ENCODE measurements at places on chromosomes 3 and 15.

- no peak for DNase-seq
Observed at GRCh38 chr3:141341536-141341935, 26.8 kb upstream of the ZBTB38 start.

DNA sequence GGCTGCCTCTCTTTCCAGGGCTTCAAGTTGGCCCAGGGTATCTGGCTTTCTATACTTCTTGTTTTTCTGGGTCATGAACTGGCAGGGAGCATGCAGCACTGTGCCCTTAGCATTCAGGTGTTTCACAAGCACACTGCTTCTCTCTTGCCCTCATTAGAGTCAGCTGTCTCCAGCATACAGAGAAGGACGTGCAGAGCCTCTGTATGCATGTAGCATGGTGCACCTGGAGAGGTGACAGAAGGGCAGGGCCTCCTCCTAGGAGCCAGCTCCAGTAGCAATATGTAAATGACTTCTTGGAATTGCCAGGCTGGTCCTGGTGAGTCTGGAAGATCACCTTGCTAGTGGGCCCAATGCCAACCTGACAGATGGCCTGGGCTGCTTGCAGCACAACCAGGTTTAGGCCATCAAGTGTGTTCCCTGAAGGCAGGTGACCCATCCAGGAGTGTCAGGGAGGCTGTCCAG, 44.8 kb upstream of the ATP2C1 start:
- peak; percentile 88 for DNase-seq

GRCh38 chr3:27880969-27881892, 159.1 kb upstream of the EOMES start:
- no peak for DNase-seq

DNA sequence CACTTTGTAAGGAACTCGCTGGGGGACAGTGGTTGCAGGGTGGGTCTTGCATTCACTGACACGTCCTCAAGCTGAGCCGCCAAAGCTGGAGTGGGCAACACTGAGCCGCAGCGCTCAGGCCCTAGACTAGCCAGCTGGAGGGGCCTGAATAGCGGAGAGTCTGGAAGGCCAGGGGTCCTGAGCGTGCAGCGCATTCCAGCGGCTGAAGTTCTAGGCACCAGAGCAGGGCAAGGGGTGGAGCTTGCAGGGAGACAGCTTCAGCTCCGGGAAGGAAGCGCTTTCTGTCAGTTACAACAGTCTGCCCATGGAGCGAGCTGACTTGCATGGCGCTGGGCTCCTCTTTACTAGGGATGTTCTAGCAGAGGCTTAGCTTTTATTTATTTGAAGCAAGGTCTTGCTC, 2.7 kb downstream of the MAP6D1 start:
- no peak for DNase-seq

DNA sequence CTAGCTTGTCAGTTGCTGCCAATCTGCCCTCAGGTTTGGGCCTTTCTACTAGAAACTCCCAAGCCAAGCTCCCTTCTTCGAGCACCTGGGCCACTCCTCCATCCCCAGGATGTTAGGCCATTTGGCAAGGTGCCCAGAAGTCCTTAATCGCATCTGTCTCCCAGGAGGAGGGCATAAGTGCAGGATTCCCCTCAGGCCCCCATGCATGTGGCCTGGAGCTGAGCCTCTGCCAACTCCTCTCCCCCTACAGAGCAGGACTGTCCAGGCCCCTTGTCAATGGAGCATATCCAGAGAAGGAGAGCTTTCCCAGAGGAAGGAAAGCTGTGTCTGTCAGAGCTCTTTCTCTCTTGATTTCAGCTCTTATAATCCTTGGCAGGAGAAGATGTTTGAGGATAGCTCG, 182.6 kb upstream of the ROPN1 start:
- no peak for DNase-seq

DNA sequence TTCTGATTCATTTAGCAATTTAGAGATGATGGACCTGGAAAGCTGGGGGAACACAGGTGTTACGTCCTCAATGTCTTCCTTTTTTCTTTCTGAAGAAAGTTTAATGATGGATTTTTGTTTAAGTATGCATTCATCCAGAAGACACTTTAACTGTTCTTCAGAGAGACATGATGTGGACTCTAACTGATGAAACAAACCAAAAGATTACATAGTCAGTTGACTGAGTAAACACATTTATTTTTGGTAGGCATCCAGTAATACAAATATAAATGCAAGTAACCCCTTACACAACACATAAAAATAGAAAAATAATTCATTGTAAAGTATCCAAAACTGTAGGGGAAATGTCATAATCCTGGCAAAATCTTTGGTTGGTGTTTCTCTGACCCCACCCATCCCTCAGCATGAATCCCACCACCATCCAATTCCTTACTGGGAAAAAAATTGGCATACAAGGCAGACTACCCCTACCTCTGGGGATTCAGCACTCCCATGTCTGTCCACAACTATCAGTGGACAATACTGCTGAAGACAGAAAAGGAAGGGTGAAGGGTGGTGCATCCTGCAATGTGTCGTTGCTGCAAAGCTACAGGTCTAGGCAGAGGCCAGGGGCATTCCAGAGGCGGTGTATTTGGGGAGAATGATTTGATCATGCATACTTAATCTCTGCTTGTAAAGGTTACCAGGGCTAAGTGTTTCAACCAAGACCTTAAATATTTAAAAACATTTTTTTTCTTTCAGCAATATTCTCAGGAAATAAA, 37.4 kb downstream of the THBS1 start:
- DNase-seq: no peak

DNA sequence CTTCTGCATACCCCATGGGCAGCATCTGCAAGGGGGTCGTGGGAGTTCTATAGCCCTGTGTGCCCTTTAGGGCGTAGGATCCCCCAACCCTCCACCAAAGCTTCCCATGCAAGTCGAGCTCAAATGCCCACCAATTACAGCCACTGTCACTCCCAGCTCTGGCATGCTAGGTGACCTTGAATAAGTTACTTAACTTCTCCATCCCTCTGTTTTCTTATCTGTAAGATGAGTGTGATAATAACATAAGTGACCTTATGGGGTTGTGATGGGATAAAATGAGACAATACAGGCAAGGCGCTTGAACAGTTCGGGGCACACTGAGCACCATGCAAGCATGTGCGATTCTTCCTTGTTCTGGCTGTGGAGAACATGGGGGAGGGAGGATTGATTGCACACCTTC, 74.8 kb upstream of the POMGNT2 start:
- no peak for DNase-seq

- no peak for DNase-seq
Observed at GRCh38 chr3:73324203-73325155, 263.0 kb downstream of the EBLN2 start.

DNA sequence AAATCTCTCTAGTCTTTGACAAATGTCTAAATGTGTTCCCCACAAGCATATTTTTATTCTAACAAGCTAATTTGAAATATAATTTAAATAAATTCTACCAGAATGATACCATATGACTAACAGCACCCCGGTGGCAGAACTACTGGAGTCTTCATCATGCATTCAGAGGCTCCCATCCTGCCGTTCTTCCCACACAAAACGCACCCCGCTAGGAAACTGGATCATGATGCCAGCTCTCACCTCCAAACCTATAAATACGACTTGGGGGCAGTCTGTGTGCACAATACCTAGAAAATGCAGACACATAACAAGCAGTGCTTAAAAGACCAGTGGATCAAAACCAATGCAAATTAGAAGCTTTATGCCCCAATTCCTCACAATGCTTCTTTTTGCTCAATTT, 8.5 kb downstream of the HOMER2 start:
- no peak for DNase-seq

GRCh38 chr3:196292286-196292923, 4.9 kb upstream of the PCYT1A start:
- no peak for DNase-seq

DNA sequence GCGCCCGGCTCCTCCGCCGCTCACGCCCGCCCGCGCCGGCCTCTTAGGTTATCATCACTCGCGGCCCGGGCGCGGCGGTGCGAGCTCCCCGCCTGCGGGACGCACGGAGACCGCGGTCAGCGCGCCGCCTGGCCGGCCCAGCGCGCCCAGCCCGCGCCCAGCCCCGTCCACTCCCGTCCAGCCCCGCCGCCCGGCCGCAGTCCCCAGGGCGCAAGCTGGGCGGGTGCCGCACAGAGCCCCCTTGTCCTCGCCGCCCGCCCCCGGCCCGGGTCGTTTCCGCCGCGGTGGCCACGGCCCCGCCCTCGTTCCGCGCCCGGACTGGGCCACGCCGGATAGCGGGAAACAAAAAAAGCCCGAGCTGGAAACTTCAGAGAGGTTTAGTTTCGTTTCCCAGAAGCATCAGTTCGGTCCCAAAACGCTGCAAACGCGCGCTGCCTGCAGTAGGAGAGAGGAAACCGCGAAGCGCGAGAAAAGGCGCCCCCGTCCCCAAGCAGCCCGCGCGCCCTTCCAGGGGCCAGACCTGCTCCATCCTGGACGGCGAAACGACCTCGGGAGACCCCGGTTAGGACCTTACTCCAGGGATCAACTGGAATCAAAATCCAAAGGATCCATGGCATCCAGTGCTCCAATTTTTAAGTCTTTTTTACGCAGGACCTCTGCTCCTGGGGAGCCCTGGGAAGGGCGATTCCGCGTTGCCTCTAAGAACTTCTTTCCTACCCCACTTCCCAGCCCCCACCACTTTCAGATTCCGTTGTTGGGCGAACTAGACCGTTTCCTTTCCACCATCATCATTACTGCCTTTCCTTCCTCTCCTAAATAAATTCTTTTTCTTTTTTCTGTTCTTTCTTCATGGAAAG, at the start of gene ATP10A:
Gene ATP10A (minus strand): TSS at position 217 of the 857 bp plus-strand sequence. CDS start 231 bp downstream, outside the sequence.
- no peak for DNase-seq

- DNase-seq: no peak
Observed at GRCh38 chr15:47945872-47946650, 174.7 kb upstream of the SLC24A5 start.

- no peak for DNase-seq
Observed at GRCh38 chr15:68934341-68934740, 4.0 kb downstream of the SPESP1 start.

GRCh38 chr3:52801839-52802238, 7.2 kb downstream of the ITIH3 start:
- no peak for DNase-seq

- no peak for DNase-seq
Observed at GRCh38 chr15:101694261-101694660, 30.0 kb downstream of the TARS3 start.

- peak; percentile 96 for DNase-seq
Observed at GRCh38 chr3:9362731-9363530, at the start of gene THUMPD3. TSS of gene THUMPD3 (plus strand) at chr3:9363054. CDS start at chr3:9365069, 2,015 bp downstream.

GRCh38 chr3:194657439-194657838, 14.6 kb downstream of the LSG1 start:
- no peak for DNase-seq

DNA sequence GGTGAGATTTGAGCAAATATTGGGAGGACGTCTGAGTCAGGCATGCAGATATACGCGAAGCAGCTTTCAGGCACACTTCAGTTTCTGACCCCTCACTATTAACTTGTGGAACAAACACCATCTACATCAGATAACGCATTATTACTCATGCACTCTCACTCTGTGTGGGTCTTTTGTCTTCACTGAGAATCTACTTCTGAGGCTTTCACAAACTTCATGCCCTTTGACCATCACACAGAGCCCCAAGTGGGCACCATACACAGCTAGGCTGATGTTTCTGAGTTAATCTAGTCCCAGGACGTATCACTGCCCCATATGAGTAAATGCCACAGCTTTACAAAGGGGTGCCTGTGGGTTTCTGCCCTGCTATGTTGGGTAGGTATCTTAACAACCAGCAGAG, 39.6 kb upstream of the IP6K2 start:
- no peak for DNase-seq

DNA sequence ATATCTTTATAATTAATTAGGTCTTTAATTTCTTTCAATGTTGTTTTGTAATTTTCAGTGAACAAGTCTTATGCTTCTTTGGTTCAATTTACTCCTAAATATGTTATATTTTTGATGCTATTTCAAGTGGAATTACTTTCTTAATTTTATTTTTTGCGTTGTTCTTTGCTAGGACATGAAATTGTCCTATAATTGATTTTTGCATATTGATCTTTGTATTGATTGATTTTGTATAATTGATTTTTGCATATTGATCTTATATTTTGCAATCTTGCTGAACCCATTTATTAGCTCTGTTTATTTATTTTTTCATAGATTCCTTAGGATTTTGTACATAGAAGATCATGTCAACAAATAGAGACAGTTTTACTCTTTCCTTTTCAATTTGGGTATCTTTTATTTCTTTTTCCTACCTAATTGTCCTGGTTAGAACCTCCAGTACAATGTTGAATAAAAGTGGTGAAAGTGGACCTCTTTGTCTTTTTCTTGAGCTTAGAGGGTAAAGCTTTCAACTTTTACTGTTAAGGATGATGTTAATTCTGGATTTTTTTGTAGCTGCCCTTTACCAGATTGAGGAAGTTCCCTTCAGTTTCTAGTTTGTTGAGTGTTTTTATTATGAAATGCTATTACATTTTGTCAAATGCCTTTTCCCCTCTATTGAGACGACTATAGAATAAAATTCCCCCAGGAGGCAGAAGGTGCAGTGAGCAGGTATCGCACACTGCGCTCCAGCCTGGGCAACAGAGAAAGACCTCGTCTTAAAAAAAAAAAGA, 36.8 kb upstream of the CCDC50 start:
- DNase-seq: no peak

- no peak for DNase-seq
Observed at GRCh38 chr3:150760431-150761200, 2.4 kb downstream of the SIAH2 start.

DNA sequence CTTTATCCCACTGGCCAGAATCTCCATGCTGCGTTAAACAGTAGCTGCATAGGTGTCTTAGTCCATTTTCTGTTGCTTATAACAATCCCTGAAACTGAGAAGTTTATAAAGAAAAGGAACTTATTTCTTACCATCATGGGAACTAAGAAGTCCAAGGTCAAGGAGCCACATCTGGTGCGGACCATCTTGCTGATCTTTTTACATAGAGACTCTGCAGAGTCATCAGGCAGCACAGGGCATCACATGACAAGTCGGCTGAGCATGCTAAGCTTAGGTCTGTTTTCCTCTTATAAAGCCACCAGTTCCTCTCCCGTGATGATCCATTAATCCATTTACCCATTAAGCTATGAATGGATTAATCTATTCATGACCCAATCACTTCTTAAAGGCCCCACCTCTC, 22.4 kb upstream of the FAM174B start:
- DNase-seq: no peak

DNA sequence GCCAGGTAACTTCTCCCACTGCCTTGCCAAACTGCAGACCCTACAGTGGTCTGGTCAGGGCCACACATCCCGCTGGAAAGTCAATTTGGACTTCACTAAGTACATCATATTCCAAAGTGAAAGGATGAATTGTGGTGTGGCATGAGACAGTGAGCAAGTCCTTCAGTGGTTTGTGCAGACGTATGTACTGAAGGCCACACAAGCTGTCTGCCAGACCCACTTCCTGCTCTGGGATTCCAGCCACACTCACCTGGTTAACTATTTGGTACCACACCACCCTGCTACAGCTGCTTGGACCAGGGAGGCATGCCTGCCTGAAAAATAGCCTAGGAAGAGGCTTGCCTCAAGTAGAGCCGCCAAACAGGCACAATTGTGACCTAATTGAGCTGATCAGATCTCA, 94.1 kb upstream of the STRIT1 start:
- DNase-seq: no peak

DNA sequence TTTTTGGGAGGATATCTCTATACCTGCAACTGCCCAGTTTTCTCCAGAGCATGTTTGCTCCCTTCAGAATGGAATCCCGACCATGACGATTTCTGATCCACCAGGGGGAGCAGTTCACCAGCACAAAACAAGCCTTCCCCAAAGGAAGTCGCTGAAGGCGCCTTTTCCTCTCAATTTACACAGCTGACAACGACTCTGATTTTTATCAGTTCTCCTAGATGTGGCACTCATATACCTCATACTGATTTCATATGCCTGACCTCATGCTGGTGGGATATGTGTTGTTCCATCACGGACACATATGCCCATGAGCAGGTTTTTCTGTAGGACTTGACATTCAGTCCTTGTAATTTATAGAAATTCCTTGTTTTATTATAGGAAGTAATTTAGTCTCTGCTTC, 1028.2 kb downstream of the MCTP2 start:
- peak; percentile 25 for DNase-seq

All from HL-60 (cell line).